ENCODE measurements at places on chromosomes 4 and X. TPM values are rescaled to one million over a fixed set of nuclear protein-coding genes. Genes with fewer than 3 reads are reported as not detected.

The TMEM192 gene
- polyA plus RNA-seq: 35.8 TPM

The SLC30A9 gene
- 124 TPM for polyA plus RNA-seq

The PLAC1 gene
- 5.1 TPM for polyA plus RNA-seq

The ASB5 gene
- 0.15 TPM for polyA plus RNA-seq

The CT47B1 gene
- not detected for polyA plus RNA-seq

The CLRN2 gene
- not detected for polyA plus RNA-seq

The DCAF8L2 gene
- not detected for polyA plus RNA-seq

The PHOX2B gene
- polyA plus RNA-seq: 0.10 TPM
